ENCODE measurements at places on chromosomes 6 and 20. TPM values are rescaled to one million over a fixed set of nuclear protein-coding genes. Genes with fewer than 3 reads are reported as not detected.

The OTOR gene
- total RNA-seq = not detected

The UNC93A gene
- not detected for total RNA-seq

The PRL gene
- not detected for total RNA-seq

The BPIFB1 gene
- total RNA-seq = not detected

DNA sequence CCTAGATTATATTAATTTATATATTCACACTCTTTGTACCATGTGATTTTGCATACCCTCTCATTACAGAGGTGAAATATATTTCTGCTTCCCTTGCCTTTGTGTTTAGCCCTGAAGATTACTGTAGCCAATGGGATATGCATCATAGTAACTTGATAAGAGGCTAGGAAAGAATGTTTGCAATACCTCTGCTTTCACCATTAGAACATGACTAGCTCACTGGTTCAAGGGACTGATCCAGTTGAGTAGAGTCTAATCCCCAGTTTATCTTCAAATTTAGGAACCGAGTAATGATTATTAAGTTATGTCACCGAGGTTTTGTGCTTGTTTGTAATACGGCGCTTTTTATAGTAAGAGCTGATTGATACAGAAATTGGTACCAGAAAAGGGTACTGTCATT is 552.6 kb upstream of the GJE1 start:
- no peak overlapping the region for H3K4me3 ChIP-seq
- no peaks in the 10 kb centered on the region for H3K36me3 ChIP-seq
- no peak for DNase-seq
- H3K27ac ChIP-seq = no peak overlapping the region
- no peaks in the 10 kb centered on the region for H3K4me1 ChIP-seq

DNA sequence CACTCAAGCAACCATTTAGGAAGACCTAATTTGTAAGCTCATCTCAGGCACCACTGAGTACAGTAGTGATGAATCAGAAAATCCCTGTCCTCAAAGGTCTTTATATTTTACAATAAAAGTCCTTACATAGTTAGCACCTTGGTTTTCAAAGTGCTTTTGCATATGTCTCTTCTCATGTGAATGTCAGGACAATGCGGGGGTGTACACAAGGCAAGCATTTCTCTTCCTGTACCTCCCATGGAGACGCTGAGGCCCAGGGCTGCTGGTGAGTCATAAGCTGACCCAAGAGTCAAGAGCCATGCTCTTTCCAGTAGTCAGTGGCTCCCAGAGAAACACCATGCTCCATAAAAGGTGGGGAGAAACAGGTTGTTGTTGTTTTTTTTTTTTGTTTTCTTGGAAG is 174.0 kb downstream of the GJA10 start:
- H3K36me3 ChIP-seq = peaks cover 71% of the 10 kb centered on the region
- H3K27me3 ChIP-seq = no peaks in the 10 kb centered on the region
- no peak for DNase-seq
- H3K4me1 ChIP-seq = peaks cover 77% of the 10 kb centered on the region

- peaks cover 4% of the 10 kb centered on the region for H3K4me1 ChIP-seq
- no peak overlapping the region for H3K4me3 ChIP-seq
- DNase-seq = no peak
- H3K27ac ChIP-seq = no peak overlapping the region
These were observed 10.4 kb upstream of the NOL7 start for GRCh38 chr6:13604546-13605416.
